ENCODE measurements at places on chromosomes 13 and 19.

DNA sequence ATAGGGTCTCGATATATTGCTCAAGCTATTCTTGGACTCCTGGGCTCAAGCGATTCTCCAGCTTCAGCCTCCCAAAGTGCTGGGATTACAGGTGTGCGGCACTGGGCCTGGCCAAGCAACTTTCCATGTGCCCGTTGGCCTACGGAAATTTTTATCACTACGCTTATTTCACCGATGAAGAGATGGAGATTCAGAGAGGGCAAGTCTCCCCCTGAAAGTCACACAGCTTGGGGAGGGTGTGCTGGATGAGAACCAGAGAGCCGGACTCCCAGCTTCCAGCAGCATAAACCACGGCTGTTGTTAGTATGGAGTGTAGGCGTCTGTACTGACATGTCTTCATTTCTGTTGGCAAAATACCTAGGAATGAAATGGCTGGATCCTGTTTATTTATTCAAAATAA lies 11.8 kb upstream of the GNA11 start:
- DNase-seq, result no peak

GRCh38 chr13:109652531-109652930 lies 133.9 kb downstream of the IRS2 start:
- no peak for DNase-seq

DNA sequence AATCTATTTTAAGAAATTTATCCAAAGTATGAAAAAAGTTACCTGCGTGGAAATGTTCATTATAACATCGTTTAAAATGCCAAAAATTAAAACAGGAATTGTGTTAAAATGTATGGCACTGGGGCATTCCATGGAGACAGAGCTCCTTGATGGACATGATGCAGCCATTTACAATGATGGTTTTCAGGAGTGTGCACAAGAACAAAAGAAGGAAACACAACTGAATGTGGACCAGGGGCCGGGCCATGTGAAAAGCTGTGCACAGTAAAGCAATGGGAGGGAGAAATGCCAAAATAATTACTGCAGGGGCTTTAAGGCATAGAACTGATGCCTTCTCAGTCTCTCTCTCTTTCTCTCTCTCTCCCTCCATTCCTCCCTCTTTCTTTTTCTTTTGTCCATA lies 115.0 kb downstream of the ZNF536 start:
- no peak for DNase-seq

- DNase-seq, result no peak
These were observed 324.0 kb upstream of the SPRY2 start for GRCh38 chr13:80664950-80665349.

- DNase-seq, result peak; percentile 94
These were observed 243.5 kb downstream of the RGCC start for GRCh38 chr13:41700790-41701310.

DNA sequence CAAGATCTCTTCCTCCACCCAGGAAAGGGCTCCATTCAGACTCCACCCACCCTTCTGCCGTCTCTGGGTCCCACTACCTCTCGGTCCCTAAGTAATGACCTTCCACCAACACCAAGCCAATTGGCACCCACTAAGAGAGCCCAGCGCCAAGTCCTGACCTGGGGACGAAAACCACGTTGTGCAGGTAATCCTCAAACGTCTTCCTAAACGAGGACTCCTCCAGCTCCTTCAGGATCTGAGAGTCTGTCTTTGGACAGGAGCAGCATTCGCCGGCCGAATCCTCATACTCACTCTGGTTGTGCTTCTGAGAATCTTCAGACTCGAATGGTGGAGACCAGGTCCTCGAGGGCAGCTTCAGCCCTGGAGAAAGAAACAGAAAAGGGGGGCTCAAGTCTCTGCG lies 83.1 kb downstream of the ZNF557 start:
- DNase-seq, result no peak
